ENCODE measurements at places on chromosomes 5 and 9.

GRCh38 chr9:87898151-87898550 lies 15.5 kb downstream of the SPATA31E1 start:
- no peak for DNase-seq

DNA sequence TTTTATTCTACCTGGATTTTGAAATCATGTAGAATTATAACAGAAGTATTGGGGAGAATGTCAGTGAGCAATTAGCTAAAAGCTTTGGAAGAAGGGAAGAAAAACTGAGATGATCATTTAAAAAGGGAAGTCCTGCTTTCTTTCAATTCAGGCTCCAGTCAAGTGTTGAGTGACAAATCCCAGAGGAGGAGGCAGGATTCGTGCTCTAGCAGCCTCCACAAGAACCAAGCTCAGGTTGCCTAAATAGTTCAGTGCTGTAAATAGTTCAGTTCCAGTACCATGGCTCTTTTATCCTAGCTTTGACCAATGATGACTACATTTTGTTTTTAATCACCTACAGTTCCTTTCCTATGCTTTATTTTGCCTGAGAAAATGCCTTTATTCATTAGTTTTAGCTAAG lies 204.9 kb upstream of the NREP start:
- no peak for DNase-seq

- DNase-seq, result no peak
Measured at GRCh38 chr9:135126451-135127187, 39.2 kb downstream of the OLFM1 start.

GRCh38 chr5:42840269-42840668 lies 28.6 kb upstream of the SELENOP start:
- DNase-seq, result no peak

DNA sequence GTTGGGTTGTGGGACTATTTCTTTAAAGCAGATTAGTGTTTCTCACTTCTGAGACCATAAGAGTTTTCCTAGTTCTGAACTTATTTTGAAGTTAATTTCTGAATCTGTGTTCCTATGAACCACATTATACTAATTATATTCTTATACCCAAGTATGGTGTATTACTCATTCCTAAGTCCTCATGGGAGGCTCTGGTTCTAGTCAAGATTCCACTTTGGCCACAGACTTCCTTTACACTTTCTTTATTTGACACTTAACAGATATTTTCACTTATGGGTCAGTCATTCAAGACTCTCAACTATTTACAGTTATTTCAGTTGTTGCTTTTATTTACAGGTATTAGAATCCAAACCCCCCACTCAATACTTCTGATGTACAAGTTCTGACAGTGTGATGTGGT lies 937.2 kb upstream of the TYRP1 start:
- no peak for DNase-seq

Measured in stimulated activated CD8-positive, alpha-beta memory T cell treated with anti-CD3 and anti-CD28 coated beads, Interleukin-15, amount 100 ng/mL, for 48 hours (primary cell).